Parietal lobe (tissue), 2 donors: ENCODE measurements at places on chromosomes 3 and 15. TPM values are rescaled to one million over a fixed set of nuclear protein-coding genes. Genes with fewer than 3 reads are reported as not detected.

LINGO1 gene
- 67.9 TPM for total RNA-seq

KBTBD12 gene
- total RNA-seq = 3.8 TPM

SLC28A2 gene
- total RNA-seq = not detected

GRAMD1C gene
- 13.1 TPM for total RNA-seq

ITIH4 gene
- total RNA-seq = 17.8 TPM

LRTM1 gene
- not detected for total RNA-seq

KBTBD8 gene
- total RNA-seq = 13.8 TPM

SLC6A1 gene
- 93.0 TPM for total RNA-seq
